ENCODE measurements at places on chromosomes 7 and 10.

DNA sequence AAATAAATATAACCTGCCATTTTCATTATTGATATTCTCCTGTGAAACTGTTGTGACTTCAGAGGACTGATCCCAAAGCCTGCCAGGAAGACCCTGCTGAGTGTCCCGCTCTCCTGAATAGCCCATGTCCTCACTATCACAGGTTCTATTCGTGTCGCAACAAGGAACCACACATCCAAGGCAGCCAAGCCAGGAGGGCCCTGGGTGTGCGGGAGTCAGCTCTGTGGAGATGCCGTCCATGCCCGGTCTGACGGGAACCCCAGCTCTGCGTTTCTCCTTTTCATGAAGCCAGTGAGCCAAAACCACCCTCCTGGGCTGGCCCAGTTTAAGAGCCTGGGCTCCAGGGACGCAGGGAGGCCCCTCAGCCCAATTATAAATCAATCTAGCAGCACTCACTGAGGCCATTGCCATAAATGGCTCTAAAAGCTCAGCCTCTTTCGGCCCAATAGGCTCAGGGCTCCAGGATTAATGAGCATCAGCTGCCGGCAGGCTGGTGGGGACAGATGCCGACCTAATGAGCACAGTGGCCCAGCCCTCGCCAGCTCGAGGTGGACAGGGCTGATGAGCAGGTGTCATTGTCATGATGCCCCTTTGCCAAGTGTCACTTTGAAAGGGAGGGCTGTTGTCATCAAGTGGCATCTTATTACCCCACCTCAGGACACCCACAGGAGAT lies 177.9 kb downstream of the PLXNA4 start:
- DNase-seq = no peak

- no peak for DNase-seq
Measured at GRCh38 chr7:2149672-2150444, 82.9 kb downstream of the MAD1L1 start.

GRCh38 chr7:23114896-23115295 lies 9.3 kb downstream of the KLHL7 start:
- DNase-seq = no peak

DNA sequence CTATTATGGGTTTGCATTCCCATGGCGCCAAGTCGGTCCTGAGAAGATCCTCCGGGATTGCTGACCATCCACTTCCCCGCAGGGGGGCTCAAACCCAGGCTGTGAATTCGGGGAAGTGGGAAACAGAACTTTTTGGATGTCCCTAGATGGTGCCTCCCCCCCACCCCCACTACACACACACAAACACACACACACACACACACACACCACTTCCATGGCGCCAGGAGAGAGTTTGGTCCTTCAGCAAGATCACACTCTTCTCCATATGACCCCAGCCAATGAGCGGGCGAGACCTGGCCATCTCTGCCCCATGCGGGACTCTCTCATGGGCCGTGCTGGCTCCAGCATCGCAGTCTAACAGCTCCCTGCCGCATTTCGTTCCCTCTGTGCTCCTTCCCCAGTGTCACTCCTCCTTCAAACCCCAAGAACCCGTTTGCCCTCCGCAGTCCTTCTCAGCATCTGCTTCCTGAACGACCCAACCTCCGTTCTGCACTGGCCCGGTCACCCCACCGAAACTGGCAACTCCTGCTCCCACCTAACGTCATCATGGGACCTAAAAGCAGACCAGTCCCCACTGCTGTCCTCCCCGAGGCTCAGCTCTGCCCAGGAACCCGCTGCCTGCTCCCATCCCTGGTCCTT lies 32.1 kb upstream of the TNRC18 start:
- no peak for DNase-seq

DNA sequence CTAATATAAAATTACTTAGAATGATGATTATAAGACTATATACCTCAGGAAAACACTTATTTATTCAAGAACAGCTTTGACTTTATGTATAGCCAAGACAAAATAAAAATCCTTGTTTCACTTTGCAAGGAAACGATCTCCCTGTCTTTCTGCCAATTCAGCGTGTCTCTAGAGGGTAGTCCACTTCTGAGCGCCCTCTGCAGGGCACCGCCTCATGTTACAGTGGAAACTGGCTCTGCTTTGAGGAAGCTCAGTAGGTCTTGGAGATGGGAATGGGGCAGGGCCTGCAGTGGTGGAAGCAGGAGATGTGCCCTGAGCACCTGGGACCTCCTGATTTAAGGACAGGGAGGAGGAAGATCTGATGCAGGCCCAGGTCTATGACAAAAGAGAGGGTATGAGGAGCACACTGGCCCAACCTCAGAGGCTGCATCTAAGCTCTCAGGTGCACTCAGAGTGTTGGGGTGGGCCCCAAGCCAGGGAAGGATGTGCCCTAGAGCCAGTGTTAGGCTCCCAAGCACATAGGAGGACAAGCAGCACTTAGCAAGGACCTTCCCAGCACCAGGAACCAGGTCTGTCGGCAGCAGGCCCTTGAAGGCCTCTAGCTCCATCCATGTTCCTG lies 481.0 kb downstream of the TNS3 start:
- no peak for DNase-seq

GRCh38 chr7:18610331-18610948 lies 114.9 kb downstream of the HDAC9 start:
- no peak for DNase-seq

DNA sequence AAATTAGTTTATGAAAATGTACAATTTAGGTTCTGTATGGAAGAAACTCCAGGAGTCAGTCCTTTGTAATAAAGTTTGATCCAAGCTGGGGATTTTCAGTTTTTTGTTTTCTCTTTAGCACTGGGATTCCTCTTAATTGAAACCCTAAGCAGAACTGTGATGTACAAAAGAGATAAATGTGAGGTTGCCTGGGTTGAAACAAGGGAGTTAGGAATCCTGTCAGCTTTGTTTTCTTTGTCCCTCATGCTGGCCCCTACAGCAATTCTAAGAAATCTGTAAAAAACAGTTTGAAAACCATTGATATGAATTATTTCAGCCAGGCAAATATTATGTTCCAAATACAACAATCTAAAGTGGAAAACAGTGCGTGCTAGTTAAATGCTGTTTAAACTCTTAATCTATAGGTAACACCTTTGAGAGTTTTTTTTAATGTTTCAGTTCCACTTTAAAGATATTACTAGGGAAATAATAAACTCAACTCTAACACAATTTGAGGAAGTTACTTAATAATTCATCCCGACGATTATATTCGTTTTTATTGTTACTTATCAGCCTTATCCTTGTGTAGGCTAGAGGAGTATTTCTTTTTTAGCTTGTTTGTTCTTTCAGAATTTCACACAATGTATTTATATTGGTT lies 65.3 kb downstream of the SGCE start:
- no peak for DNase-seq

DNA sequence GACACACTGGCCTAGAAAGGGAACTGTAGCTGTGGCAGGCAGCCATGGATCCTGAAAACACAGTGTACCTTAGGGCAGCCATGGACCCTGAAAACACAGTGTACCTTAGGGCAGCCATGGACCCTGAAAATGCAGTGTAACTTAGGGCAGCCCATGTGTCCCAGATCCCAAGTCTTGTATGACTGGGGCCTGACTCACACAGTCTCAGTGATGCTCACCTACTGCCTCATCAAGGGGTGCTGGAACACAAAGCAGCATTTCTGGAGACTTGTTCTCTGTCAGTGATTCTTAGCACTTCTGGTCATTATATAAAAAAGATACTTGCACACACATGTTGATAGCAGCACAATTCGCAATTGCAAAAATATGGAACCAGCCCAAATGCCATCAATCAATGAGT lies 70.2 kb upstream of the LAMB4 start:
- no peak for DNase-seq

DNA sequence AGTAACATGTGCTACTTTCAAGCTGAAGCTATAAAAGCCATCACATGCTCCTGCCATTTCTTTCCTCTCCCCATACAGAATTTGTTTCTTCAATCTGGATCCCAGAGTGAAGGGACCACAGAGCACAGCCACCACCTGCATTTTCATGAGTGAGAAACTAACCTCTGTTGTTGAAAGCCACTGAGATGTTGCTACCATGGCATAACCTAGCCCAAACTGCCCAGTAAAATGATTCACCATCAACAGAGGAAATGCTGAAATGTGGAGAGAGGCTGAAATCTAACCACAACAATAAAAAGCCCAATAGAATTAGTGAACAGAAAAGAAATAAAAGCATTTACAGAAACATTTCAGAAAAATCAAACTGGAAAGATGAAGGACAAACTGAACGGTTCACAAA lies 125.2 kb downstream of the AMPH start:
- DNase-seq = no peak

DNA sequence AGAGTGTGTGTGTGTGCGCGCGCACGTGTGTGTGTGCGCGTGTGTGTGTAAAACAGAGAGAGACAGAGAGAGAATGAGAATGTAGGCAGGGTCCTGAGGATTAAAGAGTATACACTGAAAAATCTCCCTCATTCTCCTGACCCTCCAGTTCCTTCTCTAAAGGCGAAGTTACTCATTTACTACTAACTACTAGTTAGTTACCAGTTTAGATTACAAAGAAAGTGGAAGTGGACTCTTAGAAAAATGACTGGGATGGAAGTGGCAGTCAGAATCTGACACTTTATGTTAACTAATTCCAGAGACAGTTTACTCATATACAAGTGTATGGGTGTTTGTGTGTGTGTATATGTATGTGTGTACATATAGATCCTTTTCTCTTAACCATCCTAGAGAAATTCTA lies 146.5 kb upstream of the LRRN3 start:
- no peak for DNase-seq

DNA sequence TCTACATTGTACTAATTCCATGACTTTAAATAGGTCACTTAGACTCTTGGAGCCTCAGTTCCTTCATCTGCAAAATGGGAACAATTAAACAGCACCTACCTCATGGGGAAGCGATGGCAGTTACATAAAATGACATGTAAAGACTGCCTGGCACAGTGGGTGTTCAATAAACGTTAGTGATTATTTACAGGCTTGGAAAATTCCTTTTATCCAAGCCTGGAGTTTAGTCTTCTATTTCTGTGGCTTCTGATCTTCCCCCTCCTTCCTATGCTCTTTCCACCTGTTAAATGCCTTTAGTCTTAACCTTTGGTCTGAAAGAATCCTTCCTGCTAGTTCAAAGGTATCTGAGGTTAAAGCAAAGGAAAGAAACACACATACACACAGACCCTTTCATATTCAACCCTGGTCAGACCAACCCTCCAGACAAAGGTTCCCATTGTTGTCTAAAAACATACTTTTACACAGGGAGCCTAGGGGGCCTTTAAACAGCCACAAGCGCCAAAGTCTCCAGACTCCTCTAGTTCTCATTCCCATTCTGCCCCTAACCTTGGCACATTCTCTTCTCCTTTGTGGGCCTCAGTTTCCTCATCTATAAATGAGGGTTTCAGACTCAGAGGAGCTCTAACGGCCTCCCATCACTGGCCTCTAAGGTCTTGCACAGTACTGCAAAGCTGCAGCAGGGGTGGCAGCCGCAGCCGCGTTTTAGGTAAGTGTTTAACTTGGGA lies 21.4 kb downstream of the SORBS1 start:
- DNase-seq = no peak

DNA sequence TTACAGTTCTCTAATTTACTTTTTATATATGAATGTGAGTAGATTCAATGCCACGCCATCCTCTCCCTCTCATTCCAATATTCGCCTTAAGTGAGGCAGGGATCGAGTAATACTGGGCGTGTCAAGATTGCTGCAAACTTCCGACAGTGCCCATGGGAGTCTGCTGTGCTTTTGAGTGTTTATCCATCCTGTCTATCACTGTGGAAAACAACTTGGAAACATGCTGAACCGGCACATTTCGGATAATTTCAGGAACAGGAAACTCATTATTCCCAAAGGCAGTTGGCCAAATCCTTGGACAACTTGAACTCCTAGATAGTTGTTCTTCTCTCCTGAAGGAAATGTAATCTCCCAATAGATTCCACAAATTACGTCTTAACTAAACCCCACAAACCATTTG lies 28.5 kb downstream of the PIP4K2A start:
- no peak for DNase-seq

GRCh38 chr10:14616465-14616864 lies 158.2 kb downstream of the FAM107B start:
- no peak for DNase-seq

GRCh38 chr7:99679032-99679399 lies 780 bp downstream of the CYP3A5 start:
- no peak for DNase-seq

DNA sequence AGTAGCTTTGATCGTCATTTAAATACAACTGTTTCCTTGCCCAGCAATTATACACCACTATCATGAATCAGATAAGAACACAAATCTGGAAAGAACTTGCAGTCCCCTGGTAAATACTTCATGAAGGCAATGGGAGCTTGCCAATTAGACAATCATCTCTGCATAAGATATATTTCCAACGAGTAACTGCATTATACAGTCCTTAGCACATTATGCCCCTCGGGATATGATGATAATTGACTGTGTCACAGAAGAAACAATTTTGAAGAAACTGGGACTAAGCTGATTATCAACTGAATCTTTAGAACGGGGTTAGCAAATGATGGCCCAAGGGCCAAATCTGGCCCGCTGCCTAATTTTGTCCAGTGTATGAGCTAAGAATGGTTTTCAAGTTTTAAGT lies 155.7 kb downstream of the TRIL start:
- no peak for DNase-seq

DNA sequence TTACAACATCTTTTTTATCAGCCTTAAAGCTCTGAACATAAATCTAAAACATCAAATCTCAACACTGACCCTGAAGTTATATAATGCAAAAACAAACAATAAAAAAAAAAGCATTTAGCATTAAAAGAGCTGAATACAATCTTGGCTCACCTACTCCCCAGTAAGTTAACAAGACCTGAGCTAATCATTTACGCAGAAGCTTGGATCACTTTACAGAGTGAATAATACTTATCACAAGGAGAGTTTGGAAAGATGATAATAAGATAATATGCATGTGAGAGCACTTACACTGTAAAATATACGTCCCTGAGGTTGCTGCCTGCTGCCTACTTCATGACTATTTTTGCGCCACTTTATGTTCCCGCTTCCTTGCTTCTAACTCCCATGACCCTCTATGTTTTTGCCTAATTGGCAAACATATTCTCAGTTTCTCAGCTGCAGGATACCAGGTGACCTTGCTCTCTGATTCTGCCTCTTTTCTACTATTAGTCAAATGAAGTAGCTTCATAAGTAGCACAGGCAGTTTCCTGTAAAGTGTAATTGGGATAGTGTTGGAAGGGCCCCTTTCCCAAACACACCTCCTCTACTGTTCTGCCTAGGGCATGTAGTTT lies 333.6 kb downstream of the LRRTM3 start:
- DNase-seq = no peak

- no peak for DNase-seq
Measured at GRCh38 chr10:130481076-130481930, 345.1 kb downstream of the GLRX3 start.

GRCh38 chr7:94562525-94562924 lies 52.9 kb downstream of the CASD1 start:
- DNase-seq = no peak

- DNase-seq = no peak
Measured at GRCh38 chr7:123505221-123505620, 29.2 kb downstream of the IQUB start.

GRCh38 chr10:133129859-133130495 lies 30.0 kb upstream of the KNDC1 start:
- DNase-seq = no peak

DNA sequence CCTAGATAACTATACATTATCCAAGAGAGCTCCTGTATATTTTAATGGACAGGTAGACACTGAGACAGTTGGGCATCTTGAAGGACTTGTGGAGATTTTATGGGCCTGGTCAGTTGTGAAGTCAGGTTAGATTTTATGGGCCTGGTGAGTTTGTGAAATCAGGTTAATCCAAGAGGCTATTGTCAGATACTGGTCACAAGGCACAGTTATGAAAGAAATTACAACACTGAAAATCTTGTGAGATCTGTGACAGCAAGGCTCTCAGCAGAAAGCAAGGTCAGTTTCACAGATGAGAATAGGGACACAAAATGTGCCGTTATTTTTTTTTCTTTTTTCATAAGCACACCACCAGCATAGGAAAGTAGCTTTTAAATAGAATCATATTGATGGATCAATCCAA lies 167.6 kb downstream of the VTI1A start:
- no peak for DNase-seq
